DMS153 (cell line): ENCODE measurements at places on chromosomes 6 and 20.

DNA sequence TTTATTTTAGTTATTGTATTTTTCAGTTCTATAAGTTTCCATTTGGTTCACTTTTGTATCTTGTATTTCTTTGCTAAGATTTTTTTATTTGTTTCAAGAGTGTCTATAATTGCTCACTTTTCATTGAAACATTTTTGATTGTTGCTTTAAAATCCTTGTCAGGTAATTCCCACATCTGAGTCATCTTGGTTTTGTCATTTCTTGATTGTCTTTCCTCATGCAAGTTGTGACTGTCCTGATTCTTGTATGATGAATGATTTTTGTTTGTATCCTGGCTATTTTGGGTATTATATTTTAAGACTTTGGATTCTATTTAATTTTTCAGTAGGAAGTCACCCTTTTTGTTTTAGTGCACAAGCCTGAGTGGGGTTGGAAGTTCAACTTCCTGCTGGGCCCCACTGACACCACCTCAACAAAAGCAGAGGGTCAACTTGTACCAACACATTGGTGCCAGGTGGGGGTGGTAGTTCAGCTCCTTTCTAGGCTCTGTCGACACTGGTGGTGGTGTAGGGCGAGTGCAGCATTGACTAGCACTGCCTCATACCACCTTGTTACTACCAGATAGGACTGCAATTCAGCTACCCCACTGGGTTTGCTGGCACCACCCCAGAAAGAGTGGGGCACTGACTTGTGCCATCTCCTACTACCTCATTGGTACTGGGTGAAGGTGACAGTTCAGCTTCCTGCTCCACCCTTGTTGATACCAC lies 8.8 kb downstream of the RSPH3 start:
- DNase-seq: no peak

DNA sequence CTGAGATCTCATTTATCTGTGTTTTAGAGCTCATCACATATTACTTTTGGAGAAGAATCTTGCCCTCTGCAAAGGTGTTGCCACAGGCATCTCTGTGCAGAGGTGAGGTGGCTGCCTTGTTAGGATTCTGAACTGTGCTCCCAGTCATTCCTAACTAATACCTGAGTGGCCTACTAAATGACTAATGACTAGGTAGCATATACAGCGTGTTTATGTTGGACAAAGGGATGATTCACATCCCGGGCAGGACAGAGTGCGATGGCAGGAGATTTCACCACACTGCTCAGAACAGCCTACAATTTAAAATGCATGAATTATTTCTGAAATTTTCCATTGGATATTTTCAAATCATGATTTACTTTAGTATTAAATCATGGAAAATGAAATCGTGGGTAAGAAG lies 23.1 kb upstream of the CGA start:
- no peak for DNase-seq

DNA sequence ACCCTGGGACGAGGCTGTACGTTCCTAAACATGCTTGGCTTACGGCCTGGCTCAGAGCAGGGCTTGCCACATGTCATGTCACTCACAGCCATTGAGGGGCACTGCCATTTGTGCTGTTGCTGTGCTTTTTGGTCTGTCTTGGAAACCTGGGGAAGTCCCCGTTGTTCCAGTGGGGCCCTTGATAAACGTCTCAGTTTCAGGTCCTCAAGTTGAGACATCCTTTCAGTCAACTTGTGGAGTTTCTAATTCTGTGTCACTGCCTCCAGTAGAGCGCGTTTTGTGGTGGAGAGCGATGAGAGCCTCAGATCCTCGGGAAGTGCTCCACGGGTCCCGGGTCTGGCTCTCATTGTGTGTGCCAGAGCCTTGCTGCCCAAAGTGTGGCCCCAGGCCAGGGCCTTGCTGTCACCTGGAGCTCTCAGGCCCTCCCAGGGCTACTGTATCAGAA lies 43.0 kb upstream of the CCR6 start:
- DNase-seq: no peak

DNA sequence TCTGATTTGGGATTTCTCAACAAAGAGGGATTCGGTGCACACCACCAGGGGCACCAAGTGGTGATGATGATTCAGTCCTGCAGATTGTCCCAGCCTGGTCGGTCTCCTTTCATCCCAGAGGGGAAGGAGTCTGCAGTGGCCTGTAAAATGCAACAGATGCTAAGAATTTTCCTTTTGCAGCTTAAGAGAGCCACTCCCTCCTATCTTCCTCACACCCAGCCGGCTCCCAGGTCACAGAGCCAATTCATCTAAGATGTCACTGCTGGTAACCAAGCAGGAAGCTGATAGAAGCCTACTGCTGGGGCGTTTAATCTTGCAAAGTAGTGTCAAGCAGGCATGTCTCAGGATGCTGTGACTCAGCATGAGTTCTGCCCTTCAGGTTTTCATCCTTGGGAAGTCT lies 203.8 kb upstream of the LRFN2 start:
- DNase-seq: no peak

DNA sequence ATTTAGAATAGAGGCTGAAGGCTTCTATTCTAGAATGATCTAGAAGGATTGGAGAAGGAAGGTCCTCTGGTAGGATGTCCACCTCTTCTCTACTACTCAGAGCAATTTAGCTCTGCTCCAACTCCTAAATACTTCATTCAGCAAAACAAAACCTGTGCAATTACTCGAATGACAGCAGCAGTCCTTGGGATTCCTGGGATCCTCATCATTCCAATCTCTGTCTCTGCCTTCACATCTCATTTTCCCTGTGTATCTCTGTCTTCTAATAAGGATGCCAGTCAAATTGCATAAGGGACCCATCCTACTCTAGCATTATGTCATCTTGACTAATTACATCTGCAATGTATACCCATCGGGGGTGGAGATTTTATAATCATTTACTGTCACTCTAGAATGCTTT lies 5.5 kb upstream of the AIG1 start:
- no peak for DNase-seq
